ENCODE measurements at places on chromosomes 6 and 20. TPM values are rescaled to one million over a fixed set of nuclear protein-coding genes. Genes with fewer than 3 reads are reported as not detected.

GRCh38 chr6:136553166-136553787 is 3.1 kb upstream of the MAP7 start:
- no peak for DNase-seq

- no peak for DNase-seq
Measured at GRCh38 chr6:107621229-107621937, 131.5 kb downstream of the SOBP start.

- DNase-seq: no peak
Measured at GRCh38 chr20:63292292-63292701, 689 bp upstream of the COL20A1 start.

DNA sequence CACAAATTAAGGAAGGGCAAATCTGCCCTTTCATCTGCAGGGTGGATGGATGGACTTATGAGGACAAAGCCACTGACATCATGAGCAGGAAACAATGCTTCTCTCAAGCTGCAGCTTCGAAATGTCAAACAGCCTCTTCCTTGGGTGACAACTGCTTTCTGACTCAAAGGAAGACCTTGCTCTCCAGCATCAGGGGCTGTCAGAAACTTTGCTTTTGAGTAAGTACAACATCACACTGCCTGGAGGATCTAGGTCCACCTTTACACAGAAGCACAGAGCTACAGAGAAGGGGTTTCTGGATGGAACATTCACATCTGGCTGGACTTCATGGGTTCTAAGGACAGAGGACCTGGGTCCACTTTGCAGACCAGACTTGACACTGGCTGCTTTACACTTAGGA is 5.9 kb downstream of the CST1 start:
- no peak for DNase-seq

Gene RGS17
- not detected for polyA plus RNA-seq

- DNase-seq: no peak
Measured at GRCh38 chr6:156205678-156206077, 571.5 kb upstream of the ARID1B start.

GRCh38 chr6:119071576-119071975 is 6.9 kb downstream of the FAM184A start:
- no peak for DNase-seq

DNA sequence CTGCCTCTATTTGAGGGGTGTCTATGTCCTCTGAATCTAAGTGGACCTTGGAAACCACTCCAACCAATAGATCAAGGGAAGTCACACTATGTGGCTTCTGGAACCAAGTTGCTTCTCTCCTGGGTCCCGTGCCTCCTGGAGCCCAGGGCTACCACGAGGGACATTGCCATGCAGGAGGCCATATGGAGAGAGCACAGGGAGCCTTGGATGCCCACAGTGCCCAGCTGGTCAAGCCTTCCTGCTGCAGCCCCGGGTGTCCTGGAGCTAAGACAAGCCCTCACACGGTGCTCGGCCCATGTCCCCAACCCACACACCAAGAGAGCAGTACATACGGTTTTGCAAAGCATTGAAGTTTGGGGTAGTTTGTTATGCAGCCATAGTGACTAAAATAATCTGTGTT is 231.6 kb downstream of the SYNDIG1 start:
- DNase-seq: no peak

All from kidney (tissue), 22 donors.